ENCODE measurements at places on chromosomes 4 and X. TPM values are rescaled to one million over a fixed set of nuclear protein-coding genes. Genes with fewer than 3 reads are reported as not detected.

MAP7D2 gene
- 0.90 TPM for total RNA-seq

MBTPS2 gene
- 7.7 TPM for total RNA-seq

FAM47A gene
- not detected for total RNA-seq

FOXP3 gene
- total RNA-seq: 0.28 TPM

SOX3 gene
- 23.3 TPM for total RNA-seq

ABCD1 gene
- total RNA-seq: 4.0 TPM

STS gene
- 1.4 TPM for total RNA-seq

MEPE gene
- not detected for total RNA-seq

NAT8L gene
- 7.7 TPM for total RNA-seq

AR gene
- total RNA-seq: 13.4 TPM

ENOX2 gene
- 7.3 TPM for total RNA-seq

PIR gene
- 21.0 TPM for total RNA-seq

POU4F2 gene
- total RNA-seq: not detected
